ENCODE measurements at places on chromosomes 11 and 22.

DNA sequence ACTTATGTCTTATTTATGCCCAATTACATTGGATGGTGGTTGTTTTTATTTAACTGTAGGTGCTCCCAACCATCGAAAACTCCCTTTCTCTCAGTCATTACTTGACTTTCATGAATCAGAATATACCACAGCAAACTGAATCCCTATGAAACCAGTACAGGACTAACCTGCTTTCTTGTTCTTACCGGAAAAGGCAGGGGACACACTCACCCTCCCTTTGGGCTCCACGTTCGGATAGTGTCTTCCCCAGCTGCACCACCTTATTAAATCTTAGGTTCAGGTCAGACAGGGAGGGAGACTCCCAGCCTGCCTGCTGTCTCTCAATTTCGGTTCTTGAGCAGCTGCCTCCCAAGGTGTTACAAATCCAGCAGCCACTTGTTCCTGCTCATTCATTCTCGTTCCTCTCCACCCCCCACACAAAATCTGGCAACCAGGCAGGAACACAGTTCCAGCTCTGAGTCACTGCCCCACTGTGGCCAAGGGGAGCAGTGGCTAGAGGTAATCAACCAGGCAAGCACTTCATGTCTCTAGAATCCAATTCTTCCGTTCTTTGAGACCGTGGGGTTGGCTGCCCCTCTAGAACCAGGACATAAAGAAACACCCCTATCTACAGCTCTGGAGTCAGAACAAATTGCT lies 133.0 kb downstream of the PLEKHA7 start:
- no peak for DNase-seq

DNA sequence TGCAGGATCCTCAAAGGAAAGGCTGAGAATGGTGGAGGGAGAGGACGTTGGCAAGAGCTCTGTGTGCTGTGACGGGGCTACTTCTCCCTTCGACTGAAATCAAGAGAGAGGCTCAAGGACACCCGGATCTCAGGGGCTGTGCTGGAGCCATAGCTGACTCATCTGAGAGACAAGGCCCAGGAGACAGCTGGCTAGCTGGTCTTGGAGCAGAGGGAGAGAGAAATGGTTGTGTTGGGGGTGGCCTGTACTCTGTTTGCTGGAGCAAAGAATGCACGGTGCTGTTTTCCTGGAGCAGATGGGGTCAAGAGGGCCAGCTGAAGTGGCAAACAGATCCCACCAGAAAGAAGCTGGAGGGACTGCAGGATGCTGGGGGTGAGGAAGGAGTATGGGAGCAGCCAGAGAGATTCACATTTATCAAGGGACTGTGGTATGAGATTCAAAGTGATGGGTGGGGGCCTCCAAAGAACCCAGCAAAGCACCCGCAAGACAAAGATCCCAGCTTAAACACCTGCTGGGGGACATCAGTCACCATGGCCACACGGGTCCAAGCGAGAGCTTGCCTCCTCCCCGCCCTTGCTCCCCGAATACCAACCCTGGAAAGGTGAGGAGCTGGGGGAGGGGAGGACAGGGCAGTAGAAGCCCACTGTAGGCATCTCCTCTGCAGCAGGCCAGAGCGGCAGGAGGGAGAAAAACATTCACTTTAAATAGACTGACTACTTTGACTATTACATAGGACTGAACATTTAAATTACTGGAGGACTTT lies 40.8 kb downstream of the MAP6 start:
- DNase-seq = no peak

DNA sequence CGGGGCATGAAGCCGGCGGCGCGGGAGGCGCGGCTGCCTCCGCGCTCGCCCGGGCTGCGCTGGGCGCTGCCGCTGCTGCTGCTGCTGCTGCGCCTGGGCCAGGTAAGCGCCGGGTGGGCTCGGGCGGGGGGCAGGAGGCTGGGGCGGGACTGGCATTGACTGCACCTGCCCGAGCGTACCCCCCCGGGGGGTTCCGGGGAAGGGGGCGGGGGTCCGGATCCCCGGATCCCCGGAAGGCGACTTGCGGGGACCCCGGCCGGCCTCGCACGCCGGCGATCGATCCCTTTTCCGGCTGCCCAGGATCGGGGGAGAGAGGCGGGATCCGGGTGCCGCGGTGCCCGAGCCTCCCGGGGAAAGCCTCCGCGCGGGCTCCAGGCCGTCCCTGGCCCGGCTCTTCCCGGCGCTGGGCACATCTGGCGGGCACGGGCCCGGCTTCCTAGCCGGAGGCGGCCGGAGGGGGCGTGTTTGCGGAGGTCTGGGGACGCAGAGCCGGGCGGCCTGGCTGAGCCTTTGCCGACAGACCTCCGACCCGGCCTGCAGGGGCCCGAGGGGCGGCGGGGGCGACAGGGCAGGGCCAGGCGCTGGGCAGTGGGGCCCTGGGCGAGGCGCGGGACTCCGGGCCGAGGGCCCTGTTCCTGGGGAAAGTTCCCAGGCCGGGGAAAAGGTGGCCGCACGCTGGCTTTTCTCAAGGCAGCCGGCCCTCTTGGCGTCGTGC lies 705 bp downstream of the PTPRJ start:
- peak; percentile 64 for DNase-seq

GRCh38 chr22:46697811-46698515 lies 40.1 kb downstream of the CERK start:
- no peak for DNase-seq

GRCh38 chr11:44600839-44601383 lies 35.4 kb downstream of the CD82 start:
- DNase-seq = no peak

DNA sequence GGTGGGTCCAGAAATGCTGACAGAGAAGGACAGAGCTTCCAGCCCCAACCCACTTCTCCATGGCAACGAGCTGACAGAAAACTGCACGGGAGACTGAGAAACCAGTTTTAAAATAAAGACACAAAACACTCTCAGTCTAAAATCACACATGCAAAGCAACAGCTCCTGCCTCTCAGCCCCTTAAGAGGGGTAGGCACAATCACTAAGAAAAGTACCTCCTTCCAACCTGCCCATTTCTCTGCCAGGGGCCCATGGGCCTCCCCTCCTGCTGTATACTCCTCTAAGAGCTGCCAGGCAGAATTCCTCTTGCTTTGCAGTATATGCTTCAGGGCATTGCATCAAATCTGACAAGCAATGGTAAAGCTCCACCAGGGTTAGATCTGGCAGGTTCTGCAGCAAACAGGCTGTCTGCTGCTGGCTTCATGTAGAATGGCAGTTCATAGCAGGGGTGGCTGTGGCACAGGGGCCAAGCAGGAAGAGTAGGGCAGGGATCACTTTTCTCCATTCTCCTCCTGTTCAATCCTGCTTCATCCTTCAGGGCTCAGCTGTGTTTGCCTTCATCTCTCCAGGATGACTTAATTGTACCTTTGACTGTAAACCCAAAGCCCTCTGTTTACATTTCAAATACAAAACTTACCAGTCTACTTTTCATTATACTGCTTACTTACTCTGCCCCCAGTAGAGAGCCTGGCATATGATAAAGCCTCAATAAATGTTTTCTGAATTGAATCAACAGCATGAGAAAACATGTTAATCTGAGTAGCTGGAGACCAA lies 77.7 kb downstream of the KCNC1 start:
- peak; percentile 31 for DNase-seq

- DNase-seq = peak; percentile 75
These were observed 4.2 kb downstream of the ALDH3B1 start for GRCh38 chr11:68014157-68014946.

- DNase-seq = peak; percentile 76
These were observed 30.8 kb downstream of the ST14 start for GRCh38 chr11:130190371-130190881.

- no peak for DNase-seq
These were observed 90.6 kb downstream of the SYN3 start for GRCh38 chr22:32967386-32968101.

- DNase-seq = no peak
These were observed 11.1 kb downstream of the HPS5 start for GRCh38 chr11:18310800-18311340.

- peak; percentile 56 for DNase-seq
These were observed 1.7 kb downstream of the AP5B1 start for GRCh38 chr11:65778901-65779668.

- DNase-seq = peak; percentile 3
These were observed 397 bp downstream of the OR52N2 start for GRCh38 chr11:5809122-5809519.

DNA sequence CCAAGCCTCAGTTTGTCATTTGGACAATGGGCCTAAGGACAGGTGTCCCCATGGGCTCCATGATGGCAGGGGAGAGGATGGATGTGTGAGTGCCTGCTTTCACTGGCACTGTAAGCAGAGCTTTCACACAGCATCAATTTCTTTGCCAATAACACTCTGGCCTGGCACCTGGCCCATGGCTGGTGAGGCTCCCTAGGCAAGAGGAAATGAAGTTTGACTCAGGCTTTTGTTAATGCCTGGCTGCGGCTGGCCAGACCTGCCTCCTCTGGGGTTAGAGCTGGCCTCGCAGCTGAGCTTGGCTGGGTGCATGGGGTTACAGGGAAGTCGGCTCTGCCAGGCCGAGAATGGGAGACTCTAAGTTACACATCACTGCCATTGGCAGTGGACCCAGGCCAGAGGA lies 30.0 kb upstream of the SEZ6L start:
- no peak for DNase-seq

- no peak for DNase-seq
These were observed 14.7 kb downstream of the LUZP2 start for GRCh38 chr11:24511511-24511910.

GRCh38 chr11:66884443-66884842 lies 27.6 kb downstream of the LRFN4 start:
- no peak for DNase-seq

- no peak for DNase-seq
These were observed 6.4 kb upstream of the TP53I11 start for GRCh38 chr11:44957040-44957515.

- no peak for DNase-seq
These were observed 1532.9 kb upstream of the RAG2 start for GRCh38 chr11:38130976-38131375.
